ENCODE measurements at places on chromosomes 4 and X.

- no peak for DNase-seq
Observed at GRCh38 chrX:42524379-42524778, 253.6 kb downstream of the PPP1R2C start.

- DNase-seq: no peak
Observed at GRCh38 chrX:150879855-150880807, 18.3 kb downstream of the CD99L2 start.

DNA sequence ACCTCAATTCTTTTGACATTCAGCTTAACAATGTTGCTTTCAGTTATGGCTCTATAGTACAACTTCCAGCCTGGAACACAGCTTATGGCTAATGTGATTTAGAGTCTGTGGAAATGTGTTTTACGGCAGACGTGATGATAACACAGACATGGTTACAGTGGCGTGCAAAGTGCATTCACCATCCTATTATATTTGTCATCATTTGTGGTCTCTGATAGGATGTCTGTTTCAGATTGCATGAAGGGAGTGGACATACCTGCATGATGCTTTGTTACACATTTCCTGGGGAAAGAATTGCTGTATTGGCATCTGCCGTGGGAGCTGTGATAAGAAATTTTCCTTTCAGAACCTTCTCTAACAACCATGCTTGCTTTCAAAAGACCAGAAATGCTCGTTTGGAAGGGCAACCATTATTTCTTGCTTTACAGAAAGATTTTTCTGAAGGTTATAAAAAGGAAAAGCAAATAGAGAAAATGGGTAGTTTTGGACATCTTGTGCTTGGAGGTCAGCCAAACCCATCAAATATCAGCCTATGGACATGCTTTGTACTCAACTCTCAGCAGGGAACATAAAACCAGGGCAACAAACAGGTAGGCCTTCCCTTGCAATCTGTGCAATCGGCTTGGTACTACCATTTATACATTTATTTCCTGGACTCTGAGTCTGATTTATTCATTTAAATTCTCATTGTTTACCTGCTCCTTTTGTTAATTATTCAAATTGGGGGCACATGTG lies 273.9 kb downstream of the TLL1 start:
- DNase-seq: no peak

- no peak for DNase-seq
Observed at GRCh38 chr4:7487998-7488671, 53.4 kb upstream of the PSAPL1 start.

GRCh38 chr4:26377328-26378311 lies 56.8 kb downstream of the RBPJ start:
- no peak for DNase-seq

DNA sequence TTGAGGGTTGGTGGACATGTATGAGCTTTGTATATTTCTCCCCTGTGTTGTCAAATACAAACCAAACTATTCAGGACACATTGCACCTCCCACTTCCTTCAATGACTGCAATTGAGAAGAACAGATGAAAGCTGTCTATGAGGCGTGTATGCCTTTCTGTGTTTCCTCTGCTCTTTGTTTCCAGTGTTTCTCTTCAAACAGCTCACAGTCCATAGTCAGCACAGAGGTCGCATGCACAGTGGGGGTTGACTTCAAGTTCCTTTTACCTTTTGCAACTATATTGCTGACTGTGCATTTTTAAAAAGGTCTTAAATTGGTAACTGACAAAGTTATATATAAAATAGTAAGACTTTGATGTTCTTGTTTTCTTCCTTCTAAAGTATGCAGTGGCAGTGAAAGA lies 957.8 kb downstream of the C4orf33 start:
- no peak for DNase-seq

GRCh38 chrX:16832301-16832700 lies 37.9 kb downstream of the RBBP7 start:
- no peak for DNase-seq

GRCh38 chr4:153623491-153623890 lies 60.6 kb upstream of the TLR2 start:
- no peak for DNase-seq

- no peak for DNase-seq
Observed at GRCh38 chr4:139985401-139985800, 168.6 kb downstream of the MAML3 start.

GRCh38 chrX:107678957-107679740 lies 50.8 kb downstream of the PRPS1 start:
- DNase-seq: no peak
